Hair follicular keratinocyte (primary cell): ENCODE measurements at places on chromosomes 1 and 21. TPM values are rescaled to one million over a fixed set of nuclear protein-coding genes. Genes with fewer than 3 reads are reported as not detected.

The PDPN gene
- 65.3 and 81.1 TPM in 2 replicates for total RNA-seq

The RAB13 gene
- total RNA-seq: 26.1 and 33.9 TPM in 2 replicates

The LCA5L gene
- total RNA-seq: 0.19 and 0.47 TPM in 2 replicates

The PLPPR5 gene
- 0.04 and 0.31 TPM in 2 replicates for total RNA-seq

The NUP210L gene
- total RNA-seq: not detected in 2 replicates

The CCDC24 gene
- total RNA-seq: 7.1 and 9.1 TPM in 2 replicates

The CD1B gene
- not detected in 2 replicates for total RNA-seq

The MARK1 gene
- 7.1 and 81.1 TPM in 2 replicates for total RNA-seq

The PGLYRP3 gene
- total RNA-seq: 0.34 and 0.62 TPM in 2 replicates

The H3-3A gene
- 319 and 359 TPM in 2 replicates for total RNA-seq

The SLFNL1 gene
- not detected in 2 replicates for total RNA-seq

The OR13G1 gene
- total RNA-seq: not detected in 2 replicates

The NBPF6 gene
- not detected in 2 replicates for total RNA-seq
